ENCODE measurements at places on chromosomes 13 and 19. TPM values are rescaled to one million over a fixed set of nuclear protein-coding genes. Genes with fewer than 3 reads are reported as not detected.

DNA sequence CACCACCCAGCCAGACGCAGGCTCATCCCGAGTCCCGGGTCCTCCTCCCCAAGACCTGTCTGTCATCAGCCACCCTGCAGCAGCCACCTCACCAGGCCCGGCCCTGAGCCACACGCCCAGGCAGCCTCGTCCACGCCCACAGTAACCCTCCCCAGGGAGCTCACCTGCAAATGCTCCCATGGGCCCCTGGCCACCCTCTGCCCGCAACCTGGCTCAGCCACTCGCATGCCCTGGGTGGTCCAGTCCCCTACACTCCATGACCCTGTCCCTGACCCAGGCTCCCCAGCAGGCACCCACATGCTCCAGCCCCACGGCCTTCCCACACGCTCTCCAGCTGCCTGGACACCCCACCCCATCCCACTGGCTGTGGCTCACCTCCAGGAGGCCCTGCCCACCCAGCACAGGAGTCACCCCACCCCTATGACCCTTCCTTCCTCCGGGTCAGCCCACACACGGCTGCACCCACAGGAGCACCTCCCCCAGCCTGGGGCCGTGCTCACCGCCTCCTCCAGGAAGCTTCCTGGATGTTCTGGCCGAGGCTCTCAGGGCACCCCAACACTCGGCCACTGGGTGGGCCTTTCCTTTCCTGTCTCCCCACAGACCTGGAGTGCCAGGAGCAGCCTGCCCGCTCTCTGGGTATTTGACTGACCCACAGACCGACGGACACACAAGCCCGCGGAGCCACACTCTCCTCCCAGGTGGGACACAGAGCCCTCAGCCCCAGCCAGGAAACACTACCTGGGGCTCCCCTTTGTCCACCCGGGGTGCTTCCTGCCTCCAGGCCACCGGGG, 3.6 kb downstream of the TMEM259 start:
- DNase-seq: no peak

- peak; percentile 43 for DNase-seq
Measured at GRCh38 chr19:38841787-38842438, 7.9 kb downstream of the HNRNPL start.

DNA sequence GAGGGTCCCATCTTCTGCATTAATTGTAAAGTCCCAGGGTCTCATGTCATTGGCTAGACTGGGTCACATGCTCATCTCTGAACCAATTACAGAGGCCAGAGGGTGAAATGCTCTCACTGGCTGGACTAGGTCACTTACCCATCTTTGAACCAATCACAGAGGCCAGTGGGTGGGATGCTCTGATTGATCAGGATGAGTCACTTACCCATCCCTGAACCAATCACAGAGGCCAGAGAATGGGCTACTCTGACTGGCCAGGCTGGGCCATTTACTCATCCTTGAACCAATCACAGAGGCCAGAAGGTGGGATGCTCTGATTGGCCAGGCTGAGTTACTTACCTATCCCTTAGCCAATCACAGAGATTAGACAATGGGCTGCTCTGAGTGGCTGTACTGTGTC, 5.3 kb downstream of the MISP start:
- no peak for DNase-seq

PPM1N gene
- 3.3 TPM for total RNA-seq

ZNF444 gene
- total RNA-seq: 26.7 TPM

ZSCAN1 gene
- total RNA-seq: not detected

- peak; percentile 72 for DNase-seq
Measured at GRCh38 chr19:49335071-49335783, at the start of gene CD37. Gene CD37, plus strand, starts transcription at chr19:49335406. Its CDS starts 135 bp downstream, at chr19:49335541.
